ENCODE measurements at places on chromosomes 3 and 15. TPM values are rescaled to one million over a fixed set of nuclear protein-coding genes. Genes with fewer than 3 reads are reported as not detected.

GRCh38 chr3:5051772-5052171 lies 70.3 kb upstream of the ARL8B start:
- DNase-seq: peak; percentile 91

- no peak for DNase-seq
These were observed 19.7 kb downstream of the TM4SF4 start for GRCh38 chr3:149494022-149494758.

DNA sequence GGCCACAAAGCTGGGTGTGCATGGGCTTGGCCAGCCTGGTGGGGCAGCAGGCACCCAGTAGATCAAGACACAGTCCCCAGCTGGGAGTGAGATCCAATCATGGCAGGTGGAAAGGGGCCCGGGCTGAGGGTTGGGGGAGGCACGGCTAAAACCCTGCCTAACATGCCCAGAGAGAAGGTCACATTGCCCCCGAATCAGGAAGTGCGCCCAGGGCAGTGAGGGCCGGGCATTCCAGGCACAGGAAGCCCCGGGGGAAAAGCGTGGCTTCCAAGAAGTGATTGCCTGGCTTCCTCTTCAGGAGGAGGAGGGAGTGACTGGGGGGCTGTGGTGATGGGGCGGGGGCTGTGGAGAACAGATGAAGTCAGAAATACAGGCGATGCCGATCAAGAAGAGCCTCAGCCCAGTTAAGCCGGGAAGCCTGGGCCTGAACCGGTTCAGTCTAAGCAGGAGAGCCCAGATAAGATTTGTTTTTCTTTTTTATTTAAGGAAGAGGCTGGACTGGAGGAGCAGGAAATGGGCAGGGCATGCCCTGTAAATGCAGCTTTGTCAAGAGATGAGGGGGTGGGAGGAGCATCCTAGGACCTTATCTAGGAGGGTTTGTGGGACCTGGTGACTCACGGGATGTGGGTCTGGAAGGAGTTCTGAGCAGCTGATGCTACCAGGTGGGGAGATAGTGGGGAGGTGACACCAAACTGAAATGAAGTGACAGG lies 83.9 kb downstream of the CHSY1 start:
- DNase-seq: peak; percentile 46

GHSR gene
- not detected for total RNA-seq

CRYBG3 gene
- total RNA-seq: 23.2 TPM

ADCY5 gene
- 4.0 TPM for total RNA-seq

All from gastrocnemius medialis (tissue), 4 donors.